Stimulated activated CD8-positive, alpha-beta memory T cell treated with anti-CD3 and anti-CD28 coated beads, Interleukin-15, amount 100 ng/mL, for 24 hours (primary cell): ENCODE measurements at places on chromosomes 12 and 14.

GRCh38 chr12:77493302-77494168, 337.2 kb upstream of the NAV3 start:
- DNase-seq, result no peak

- no peak for DNase-seq
Measured at GRCh38 chr12:103273645-103274044, 222.1 kb downstream of the C12orf42 start.

- no peak for DNase-seq
Measured at GRCh38 chr14:61444215-61444768, 122.9 kb downstream of the PRKCH start.

GRCh38 chr12:100497105-100497795, 23.6 kb downstream of the NR1H4 start:
- DNase-seq, result no peak

GRCh38 chr12:75888874-75889613, 142.5 kb downstream of the PHLDA1 start:
- no peak for DNase-seq

DNA sequence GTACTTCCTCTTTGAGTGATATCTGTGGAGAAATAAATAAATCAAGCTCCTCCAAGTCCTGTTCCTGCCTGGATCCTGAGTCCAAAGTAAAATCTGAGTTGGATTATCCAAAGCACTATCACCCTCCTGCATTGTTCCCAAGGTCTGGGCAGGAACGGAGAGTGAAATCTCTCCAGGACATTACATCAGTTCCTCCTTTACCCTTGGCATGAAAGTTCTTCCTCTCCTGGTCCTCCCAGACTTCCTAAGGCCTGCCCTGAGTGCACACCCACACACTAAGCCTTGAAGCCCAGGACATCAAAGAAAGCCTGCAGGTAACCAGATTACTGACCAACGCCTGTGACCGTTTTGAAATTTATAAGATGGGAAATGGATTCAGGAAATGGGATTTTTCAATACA, 206.8 kb upstream of the BCL2L14 start:
- DNase-seq, result no peak

DNA sequence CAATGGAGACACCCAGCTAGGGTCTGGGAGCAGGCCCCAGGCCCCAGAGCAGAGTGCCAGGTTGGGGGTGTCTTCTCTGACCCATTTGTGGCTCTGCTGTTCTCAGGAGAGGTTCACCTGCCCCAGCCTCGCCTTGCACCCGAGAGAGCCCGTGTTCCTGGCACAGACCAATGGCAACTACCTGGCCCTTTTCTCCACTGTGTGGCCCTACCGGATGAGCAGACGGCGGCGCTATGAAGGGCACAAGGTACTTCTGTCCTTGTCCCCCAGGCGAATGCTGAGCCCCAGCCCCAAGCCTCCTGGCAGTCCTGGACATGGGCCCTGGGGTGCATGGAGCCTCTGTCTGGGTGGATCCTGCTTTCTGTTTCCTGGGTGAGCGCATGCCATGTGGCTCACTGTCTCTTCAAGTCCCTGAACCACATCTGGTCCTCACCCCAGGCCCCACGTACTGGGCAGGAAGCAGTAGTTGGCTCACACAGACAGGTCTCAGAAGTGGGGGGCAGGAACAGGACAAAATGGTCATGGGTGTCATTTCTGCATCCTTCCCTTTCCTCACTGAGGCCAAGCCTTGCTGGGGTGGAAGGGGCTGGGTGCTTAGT, 58.2 kb downstream of the BEGAIN start:
- DNase-seq, result no peak

- DNase-seq, result no peak
Measured at GRCh38 chr12:11834104-11834812, 184.8 kb downstream of the ETV6 start.

GRCh38 chr12:50218386-50218785, 51.2 kb upstream of the CERS5 start:
- no peak for DNase-seq

GRCh38 chr14:95577067-95577800, 42.4 kb downstream of the GLRX5 start:
- no peak for DNase-seq

DNA sequence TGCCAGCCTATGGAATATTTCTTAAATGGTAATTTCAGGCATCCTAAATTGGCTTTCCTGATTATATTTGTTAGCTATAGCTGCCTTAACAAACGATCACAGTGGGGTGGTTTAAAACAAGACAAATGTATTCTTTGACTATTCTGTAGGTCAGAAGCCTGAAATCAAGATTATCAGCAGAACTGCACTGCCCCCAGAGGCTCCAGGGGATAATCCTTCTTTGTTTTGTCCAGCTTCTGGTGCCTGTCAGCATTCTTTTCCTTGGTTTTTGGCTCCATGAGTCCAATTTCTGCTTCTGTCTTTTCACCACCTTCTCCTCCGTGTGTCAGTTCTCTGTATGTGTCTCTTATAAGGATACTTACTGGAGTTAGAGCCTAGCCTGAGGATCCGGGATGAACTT, 1282.2 kb upstream of the USP15 start:
- DNase-seq, result no peak

DNA sequence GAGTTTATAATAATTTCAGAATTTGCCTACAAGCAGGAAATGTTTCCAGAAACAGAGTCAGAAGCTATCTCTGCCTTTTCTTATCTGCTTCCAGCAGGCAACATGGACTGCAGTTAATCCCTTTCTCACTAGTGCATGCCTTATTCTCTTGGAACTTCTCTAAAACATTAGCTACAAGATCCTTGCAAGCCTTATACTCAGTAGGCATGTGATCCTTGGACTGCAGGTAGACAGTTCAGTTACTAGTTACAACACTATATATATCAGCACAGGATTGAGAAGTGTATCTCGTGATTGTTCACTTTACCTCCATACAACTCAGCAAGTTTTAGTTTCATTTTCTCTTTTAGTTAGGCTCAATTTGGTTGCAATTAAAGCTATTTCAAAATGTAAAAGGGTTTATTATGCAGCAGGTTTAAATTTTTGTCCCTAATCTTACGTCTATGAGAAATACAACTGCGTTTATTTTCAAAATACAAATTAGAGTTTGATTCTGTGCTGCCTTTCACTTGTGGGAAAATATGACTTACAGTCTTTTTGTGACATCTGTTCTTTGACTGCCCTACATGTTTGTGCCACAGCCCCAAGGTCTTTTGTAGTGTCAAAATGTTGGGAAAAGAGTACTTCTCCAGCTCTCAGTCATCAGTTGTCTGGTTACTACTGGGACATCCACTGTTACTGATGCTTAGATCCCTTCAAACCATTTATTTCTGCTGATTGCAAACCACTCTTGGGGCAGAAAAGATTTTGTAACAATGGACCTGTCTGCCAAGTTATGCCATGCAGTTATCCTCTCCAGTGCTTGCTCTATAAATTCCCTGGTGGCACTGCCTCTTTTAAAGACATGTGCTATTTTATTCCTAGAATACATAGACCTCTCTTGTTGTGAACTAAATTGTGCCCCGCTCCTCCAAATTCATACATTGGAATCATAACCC, 709.0 kb upstream of the FOXG1 start:
- no peak for DNase-seq

GRCh38 chr14:64569138-64569631, 19.4 kb downstream of the PPP1R36 start:
- DNase-seq, result no peak

DNA sequence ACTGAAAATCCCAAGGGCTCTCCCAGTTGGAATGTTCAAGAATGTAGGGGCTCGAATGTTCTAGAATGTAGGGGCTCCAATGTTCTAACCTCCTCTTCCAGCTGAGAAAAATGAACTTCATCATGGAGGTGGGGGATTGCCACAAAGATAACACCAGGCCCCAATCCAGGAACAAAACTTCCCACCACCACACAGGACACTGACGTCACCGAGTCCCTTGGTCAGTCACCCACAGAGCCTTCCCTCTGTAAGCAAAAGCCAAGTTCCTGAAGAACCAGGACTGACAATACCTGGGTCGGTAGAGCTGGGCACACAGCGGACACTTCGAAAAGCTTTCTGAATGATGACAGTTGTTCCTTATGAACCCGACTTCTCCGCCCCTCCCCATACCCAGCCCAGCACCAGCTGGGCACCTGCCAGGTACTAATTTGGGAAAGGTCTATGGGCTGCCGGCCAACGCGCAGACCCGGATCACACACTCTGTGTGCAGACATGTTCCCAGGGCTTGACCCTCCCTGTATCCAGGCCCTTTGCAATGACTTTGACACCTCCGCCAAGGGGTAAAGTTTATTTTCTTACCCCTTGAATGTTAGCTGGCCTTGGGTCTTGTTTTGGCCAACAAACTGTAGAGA, 18.9 kb downstream of the ITPK1 start:
- DNase-seq, result no peak

DNA sequence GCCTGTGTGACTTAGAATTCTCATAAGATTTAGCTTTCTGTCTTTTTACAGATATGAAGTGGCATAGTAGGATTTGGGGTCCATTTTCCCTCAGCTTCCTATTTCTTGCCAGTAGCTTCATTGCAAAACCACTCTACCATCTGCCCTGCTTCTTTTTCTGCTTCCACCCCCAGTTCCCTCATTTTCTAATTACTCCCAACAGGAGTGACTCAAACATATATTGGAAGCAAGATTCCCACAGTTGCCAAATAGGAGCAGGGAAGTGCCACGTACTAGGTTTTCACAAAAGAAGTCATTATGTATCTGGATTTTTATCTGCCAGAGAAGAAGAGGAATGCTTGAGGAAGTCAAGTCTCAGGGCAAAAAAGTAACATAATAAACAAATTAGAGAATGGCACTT, 64.1 kb downstream of the ANO4 start:
- DNase-seq, result no peak

DNA sequence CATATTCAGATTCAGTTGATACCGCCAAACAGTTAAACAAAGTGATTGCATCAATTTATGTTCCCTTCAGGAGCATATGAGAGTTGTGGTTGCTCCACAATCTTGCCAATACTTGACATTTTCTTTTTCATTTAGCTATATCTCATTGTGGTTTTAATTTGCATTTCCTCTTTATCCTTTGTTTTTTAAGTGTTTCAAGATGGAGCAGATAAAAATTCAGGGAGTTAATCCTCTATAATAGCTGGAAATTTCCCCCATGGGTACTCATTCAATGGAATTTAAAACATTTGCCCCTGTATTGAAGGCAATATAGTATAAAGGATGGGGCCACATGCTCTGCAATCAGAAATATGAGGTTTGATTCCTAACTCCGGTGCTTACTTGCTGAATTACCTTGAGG, 1.1 kb upstream of the EXD2 start:
- DNase-seq, result no peak

GRCh38 chr14:39366460-39367386, 65.5 kb downstream of the FBXO33 start:
- DNase-seq, result no peak

DNA sequence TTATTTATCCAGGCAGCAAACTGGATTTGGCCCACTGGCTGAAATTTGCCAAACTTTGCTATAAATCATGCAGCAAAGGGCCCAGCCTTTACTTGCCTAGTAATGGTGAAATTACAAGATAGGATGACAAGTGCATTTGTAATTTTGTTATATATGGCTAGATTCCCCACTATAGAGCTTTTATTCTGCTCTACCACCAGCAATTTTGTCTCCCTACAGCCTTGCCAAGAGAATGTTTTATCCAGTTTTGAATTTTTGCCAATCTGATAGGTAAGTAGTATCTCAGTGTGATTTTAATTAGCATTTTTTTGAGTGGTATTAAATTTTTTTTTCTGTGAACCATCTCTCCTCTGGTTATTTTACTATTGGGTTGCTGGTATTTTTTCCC, 161.6 kb downstream of the SLC41A2 start:
- DNase-seq, result no peak

GRCh38 chr12:131692431-131692830, 18.5 kb upstream of the SFSWAP start:
- DNase-seq, result no peak

- no peak for DNase-seq
Measured at GRCh38 chr14:91727121-91727520, 4.8 kb downstream of the CATSPERB start.

DNA sequence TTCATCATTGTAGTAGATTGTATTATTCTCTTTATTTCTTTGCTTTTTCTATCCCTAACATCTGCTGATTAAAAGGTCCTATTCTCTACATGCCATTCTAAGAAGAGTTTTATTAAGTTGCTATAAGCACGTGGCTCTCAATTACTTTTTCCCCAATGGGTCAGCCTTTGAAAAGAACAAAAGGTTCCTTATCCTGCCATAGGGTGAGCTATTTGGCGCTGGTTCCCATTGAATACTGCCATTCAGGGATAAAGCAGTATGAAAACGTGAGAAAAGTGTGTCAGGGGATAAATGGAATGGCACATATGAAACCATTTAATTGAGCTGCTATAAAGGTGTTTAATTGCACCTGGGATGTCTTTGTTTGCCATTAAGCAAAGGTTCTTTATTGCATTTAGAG, 80.9 kb downstream of the SYNE2 start:
- no peak for DNase-seq

DNA sequence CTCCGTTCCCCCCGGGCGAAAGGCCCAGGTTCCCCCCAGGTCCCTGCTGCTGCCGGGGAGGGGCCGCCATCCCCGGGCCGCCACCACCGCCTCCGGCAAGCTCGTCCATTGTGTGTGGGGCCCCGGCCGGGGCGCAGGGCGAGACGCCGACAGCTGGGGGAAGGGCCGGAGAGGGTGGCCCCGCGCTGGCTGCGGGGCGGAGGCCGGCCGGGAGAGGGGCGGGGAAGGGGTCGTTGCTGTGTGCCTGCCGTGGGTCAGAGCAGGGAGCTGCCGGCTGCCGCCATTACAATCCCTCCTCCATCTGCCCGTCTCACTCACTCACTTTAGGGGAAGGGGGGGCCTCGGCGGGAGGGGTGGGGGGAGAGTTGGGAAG, at the start of gene STRN3:
Gene STRN3 (minus strand): TSS at position 303 of the 373 bp plus-strand sequence. CDS start 194 bp downstream, at position 109.
- no peak for DNase-seq

- no peak for DNase-seq
Measured at GRCh38 chr12:128258866-128259555, 8.0 kb upstream of the TMEM132C start.

- DNase-seq, result no peak
Measured at GRCh38 chr12:105369014-105369413, 38.5 kb downstream of the C12orf75 start.
